ENCODE measurements at places on chromosomes 3 and 15. TPM values are rescaled to one million over a fixed set of nuclear protein-coding genes. Genes with fewer than 3 reads are reported as not detected.

Gene C3orf70
- total RNA-seq: 24.4 TPM

Gene WDR72
- total RNA-seq: 2.8 TPM

Gene NRROS
- 7.7 TPM for total RNA-seq

DNA sequence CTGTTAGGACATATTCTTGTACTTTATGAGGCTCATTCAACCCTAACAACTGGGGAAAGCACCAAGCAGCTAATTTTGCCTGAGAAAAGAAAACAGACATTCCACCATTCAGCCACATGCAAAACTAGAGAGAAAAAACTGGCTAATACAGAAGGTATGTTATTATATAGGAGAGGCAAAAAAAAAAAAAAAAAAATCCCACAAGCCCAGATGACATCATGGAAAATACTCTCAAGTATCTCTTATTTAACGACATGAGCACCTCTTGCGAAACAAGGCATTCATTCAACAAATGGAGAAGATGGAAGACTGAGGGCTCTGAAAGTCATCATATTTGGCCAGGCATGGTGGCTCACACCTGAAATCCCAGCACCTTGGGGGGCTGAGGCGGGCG is 61.5 kb downstream of the PRICKLE2 start:
- no peak overlapping the region for H3K4me3 ChIP-seq
- H3K27me3 ChIP-seq: no peaks in the 10 kb centered on the region
- H3K36me3 ChIP-seq: no peaks in the 10 kb centered on the region
- H3K4me1 ChIP-seq: no peaks in the 10 kb centered on the region

DNA sequence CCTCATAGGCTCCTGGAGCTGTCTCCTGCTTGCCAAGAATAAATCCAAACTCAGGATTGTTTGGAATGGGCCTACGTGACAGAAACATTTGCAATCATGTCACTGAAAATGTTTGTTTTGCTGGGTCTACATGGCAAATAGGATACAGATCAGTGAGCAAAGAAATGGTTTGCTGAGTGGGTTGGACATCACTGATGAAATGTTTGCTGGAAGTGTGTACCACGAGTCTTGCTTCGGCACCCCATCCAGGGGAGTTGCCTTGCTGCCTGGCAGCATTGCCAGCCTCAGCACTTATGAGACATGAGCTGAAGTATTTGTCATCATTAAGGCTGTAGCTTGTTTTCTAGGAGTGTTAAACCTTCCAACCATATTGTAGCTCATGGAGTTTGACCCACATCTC is 213.3 kb upstream of the CFAP20DC start:
- H3K36me3 ChIP-seq: no peaks in the 10 kb centered on the region
- H3K27ac ChIP-seq: no peak overlapping the region
- H3K4me3 ChIP-seq: no peak overlapping the region

DNA sequence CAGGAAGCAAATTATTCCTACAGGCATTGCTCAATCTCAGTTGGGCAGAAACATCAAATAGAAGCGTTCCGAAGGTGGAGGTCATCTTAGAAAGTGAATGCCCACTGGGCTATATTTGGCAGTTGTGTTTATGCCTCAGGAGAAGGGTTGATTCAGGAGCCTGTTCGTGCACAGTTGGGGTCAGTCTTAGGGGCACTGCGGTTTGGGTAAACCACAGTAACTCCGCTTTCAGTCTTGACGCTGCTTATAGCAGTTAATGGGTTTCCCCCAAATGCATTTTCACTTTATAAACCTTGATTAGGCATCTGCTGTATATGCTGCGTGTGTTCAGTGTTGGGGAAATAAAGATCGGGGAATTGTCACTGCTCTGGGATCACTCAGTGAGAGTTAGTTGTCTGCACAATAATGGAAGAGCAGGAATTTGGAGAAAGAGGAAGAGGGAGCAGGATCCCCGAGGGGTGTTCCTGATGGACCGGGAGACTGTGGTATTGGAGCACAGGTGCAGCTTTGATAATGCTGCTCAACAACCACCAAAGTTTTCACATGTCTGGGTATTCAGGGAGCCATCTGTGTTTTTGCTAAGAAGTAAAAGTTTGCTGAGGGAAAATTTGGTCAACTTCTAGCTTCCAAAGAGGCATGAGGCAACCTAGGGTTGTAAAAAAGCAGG is 124.3 kb upstream of the EIF1B start:
- DNase-seq: no peak
- H3K27ac ChIP-seq: no peak overlapping the region
- no peak overlapping the region for H3K4me3 ChIP-seq
- no peaks in the 10 kb centered on the region for H3K27me3 ChIP-seq
- H3K4me1 ChIP-seq: no peaks in the 10 kb centered on the region
- H3K36me3 ChIP-seq: no peaks in the 10 kb centered on the region

DNA sequence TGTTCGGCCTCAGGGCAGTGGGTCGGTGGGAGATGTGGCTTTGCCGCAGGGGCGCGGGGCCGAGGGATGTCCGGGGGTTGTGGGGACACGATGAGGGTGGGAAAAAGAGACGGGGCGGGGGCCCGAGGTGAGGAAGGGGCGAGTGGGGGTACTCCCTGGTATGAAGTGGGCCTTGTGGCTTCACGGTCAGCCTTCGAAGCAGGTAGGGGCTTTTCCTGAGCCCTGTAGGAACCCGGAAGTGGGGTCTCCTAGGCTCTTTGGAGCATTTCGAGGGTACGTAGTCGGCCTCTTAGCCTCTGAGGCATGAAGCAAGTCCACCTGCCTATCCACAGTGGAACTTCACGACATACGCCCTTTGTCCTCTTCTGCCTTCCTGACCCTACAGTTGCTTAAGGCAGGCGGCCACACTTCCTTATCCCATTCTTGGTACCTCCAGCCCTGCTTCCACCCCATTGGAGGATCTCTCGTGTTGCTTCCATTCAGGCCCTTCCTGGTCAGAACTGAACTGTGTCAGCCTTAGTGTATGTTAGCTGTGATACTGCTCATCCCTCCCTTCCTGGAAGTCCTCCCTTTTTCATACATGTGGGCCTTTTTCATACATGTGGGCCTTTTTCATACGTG is 389 bp downstream of the ARPC4 start:
- H3K4me1 ChIP-seq: no peaks in the 10 kb centered on the region
- no peak for DNase-seq
- H3K27me3 ChIP-seq: no peaks in the 10 kb centered on the region

Gene SLC12A1
- total RNA-seq: 0.41 TPM

DNA sequence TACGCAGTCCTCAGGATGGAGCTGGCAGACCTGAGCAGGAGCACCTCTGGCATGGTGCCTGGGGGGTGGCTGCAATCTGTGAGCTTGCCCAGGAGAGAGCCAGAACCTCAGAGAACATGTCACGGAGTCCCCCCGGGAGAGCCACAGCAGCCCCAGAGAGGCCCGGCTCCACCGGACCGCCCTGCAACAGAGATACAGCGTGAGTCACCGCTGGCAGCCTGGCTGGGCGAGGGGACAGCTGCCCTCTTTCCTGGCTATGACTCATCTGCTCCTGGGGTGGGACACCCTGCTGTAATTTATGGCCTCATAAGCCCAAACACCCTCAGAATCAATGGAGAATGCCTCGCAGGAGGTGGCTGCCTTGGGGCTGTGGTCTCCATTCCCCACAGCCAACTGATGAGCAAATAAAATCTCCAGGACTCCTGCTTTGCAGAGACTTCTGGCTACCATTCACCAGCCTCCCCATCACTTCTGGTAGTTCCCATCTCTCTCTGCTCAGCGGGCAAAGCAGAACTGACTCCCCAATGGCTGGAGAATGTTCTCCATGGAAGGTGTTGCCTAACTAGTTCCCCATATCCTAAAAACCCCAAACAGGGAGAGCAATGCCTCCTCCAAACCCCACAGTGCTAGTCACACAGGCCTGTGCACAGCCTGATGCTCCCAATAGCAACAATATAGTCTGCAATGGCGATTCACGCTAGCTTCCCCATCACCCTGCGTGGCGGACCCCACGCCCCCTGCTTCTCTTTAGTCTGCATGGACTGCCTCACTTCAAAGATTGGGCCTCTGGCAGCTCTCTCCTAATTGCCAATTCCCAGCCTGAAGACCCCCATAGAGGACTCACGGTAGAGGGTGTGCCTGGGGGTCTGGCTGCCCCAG is 21.6 kb downstream of the ACSBG1 start:
- no peak overlapping the region for H3K27ac ChIP-seq
- H3K36me3 ChIP-seq: no peaks in the 10 kb centered on the region
- DNase-seq: no peak
- no peaks in the 10 kb centered on the region for H3K4me1 ChIP-seq
- no peaks in the 10 kb centered on the region for H3K27me3 ChIP-seq
- no peak overlapping the region for H3K4me3 ChIP-seq

Data from uterus (tissue), 4 donors.